GM19239 (cell line): ENCODE measurements at places on chromosomes 13 and 19.

DNA sequence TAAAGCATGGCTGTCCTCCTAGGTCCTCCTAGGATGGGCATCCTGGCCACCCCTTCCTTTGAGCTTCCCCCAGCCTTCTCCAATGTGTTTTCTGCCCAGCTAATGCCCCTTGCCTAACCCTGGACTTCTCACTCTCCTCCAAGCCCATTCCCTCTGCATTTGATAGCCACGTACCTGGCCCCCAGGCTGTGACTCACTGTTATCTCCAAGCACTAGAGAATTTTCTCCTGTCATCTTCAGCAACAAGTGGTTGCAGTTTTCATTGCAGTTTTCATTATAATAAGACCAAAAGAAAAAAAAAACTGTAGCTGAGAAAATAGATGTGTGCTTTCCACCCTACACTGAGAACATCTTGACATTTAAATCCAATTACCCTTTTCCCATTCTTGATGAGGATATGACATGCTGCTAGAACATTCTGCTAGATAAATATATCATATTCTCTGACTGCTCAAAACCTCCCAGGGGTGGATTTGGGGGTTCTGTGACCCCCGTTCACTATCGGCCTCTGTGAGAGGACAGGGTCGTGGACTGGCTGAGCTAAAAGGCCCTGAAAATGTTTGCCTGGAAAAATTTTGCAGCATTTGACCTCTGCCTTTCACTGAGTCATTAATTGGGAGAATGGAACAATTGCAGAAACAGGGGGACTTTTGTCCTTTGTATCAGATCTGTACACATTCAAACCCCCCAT is 58.8 kb upstream of the KCTD15 start:
- no peak for DNase-seq

- no peak for DNase-seq
These were observed 98.7 kb upstream of the RNF113B start for GRCh38 chr13:98275681-98276171.

GRCh38 chr13:76440568-76440967 is 445.6 kb downstream of the KCTD12 start:
- DNase-seq = peak; percentile 1

- DNase-seq = no peak
These were observed 1604.8 kb downstream of the OLFM4 start for GRCh38 chr13:54633456-54633855.

DNA sequence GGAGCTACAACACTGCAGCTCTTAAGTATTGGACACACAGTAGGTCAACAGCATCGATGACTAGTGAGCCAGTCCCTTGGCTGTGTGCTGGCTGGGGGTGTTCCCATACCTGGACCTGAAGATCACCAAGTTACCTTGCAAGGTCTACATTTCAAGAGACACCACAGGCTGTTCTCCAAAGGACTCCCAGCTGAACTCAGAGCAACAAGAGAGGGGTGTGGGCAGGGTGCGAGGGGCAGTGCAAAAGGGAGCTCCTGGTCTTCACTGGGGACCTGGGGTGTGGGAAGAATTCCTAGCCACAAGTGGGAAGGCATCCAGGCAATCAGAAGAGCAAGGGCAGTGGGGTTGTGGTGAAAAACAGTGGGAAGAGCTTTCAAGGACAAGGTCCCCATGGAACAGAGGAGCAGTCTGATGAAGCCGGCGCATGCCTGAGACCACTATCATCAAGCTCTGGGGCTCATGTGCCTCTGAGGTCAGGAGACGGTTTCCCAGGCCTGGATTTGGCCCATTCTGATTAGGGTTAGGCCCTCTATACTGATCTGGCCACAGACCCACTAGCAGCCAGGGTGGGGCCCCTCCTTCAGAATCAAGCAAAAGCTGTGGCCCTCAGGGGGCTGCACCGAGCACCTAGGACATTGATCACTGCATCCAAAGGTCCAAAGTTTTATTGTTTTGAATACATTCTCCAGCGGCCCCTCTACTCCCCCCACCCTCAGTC is 4.7 kb upstream of the GSK3A start:
- no peak for DNase-seq

DNA sequence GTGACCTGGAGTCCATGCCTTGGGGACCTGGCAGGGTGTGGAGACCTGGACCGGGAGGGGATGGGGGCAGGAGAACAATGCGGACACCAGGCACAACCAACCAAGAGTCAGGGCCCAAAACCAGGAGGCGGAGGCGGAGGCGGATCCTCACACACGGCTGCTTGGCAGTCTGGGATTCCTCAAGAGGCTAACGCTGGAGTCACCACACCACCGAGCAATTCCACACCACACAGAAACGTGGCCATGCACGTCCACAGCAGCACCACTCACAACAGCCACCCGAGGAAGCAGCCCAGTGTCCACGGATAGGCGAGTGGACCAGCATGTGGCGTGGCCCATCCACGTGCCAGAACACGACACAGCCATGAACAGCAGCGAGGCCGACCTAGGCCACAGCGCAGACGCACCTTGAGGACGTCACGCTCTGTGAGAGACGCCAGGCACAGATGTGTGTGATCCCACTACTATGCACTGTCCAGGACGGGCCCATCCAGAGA is 17.7 kb downstream of the SBNO2 start:
- no peak for DNase-seq

- DNase-seq = no peak
These were observed 256.9 kb downstream of the TEX29 start for GRCh38 chr13:111577208-111577828.

DNA sequence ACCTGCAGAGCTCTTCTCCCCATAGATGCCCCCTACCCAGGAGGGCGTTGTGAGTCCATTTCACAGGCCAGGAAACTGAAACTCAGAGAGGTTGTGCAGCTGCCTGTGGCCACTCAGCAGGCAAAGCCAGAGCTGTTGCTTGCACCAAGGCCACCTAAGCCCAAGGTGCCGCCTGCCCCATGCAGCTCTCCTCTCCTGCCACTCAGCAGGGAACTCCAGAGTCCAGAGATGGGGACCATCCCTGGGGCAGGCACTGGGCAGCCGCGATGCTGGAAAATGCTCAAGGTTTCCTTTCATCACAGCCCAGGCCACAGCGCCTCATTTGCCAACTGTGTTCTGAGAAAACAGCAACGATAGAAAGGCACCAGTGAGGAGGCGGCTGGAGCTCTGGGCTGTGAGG is 41.0 kb upstream of the PEPD start:
- DNase-seq = no peak

DNA sequence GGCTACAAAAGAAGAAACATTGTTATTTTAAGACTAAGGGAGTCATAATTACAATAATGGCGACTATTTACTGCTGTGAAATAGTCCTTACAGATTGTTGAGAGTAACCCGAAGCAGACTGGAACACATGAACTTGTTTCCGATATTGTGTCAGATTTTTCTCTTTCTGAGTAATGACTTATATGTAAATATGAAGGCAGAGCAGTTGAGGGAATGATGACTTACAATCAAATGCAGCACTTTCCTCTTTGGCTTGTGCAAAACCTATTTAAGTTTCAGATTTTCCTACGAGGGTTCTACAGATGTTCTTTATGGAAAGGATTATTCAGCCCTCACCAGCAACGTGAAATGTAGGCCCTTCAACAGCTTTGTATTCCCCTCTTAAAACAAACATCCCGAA is 198.6 kb downstream of the RGCC start:
- DNase-seq = no peak

DNA sequence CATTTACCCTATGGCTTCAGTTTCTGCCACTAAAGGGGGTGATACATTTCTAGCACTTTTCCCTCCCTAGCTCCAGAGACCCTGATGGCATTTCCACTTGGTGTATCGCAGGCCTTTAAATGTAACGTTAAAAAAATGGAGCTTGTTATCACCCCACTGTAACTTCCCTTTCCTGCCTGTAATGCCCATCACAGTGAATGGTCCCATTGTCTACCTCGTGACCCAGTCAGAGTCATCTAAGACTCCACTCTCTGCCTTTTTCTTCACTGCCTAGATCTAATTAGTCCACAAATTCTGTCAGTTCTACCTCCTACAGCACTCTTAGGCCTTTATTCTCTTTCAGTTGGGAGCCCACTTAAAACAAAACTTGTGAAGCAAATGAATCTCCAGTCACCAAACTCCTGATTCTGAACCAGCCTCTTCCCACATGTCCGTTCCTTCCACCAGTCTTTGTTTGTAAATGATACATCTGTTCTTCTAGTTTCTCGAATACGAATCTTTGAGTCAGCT is 64.8 kb downstream of the NHLRC3 start:
- no peak for DNase-seq

DNA sequence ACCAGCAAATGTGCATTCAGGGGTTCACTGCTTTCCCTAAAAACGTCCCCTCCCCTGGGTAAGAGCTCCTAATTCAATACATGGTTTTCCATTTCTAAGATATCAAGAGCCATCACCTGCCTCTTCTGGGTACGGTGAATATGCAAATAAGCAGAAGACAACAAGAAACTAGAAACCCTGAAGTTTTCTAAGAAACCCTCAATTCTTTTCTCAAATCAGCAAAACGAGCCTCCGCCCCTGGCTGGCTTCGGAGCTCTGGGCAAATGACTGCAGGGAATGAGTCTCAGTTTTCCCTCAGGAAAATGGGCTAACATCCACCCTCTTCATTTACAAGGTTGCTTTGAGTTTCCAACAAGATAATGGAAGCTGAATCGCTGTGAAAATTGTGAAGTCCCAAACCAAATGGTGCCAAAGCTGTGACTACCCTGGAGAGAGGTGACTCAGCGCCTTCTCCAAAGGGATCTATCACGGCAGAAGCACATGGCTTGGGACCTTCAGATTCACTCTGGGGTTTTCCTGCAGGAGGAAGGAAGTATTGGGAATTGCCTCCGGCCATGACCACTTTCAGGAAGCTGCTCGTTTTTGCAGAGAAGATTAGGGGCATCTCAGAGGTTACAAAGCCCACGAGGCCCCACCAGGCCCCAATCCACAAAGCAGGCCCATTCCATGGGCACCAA is 26.6 kb downstream of the KLF2 start:
- no peak for DNase-seq

- DNase-seq = peak; percentile 55
These were observed 492 bp downstream of the TMEM147 start for GRCh38 chr19:35545855-35546381.

DNA sequence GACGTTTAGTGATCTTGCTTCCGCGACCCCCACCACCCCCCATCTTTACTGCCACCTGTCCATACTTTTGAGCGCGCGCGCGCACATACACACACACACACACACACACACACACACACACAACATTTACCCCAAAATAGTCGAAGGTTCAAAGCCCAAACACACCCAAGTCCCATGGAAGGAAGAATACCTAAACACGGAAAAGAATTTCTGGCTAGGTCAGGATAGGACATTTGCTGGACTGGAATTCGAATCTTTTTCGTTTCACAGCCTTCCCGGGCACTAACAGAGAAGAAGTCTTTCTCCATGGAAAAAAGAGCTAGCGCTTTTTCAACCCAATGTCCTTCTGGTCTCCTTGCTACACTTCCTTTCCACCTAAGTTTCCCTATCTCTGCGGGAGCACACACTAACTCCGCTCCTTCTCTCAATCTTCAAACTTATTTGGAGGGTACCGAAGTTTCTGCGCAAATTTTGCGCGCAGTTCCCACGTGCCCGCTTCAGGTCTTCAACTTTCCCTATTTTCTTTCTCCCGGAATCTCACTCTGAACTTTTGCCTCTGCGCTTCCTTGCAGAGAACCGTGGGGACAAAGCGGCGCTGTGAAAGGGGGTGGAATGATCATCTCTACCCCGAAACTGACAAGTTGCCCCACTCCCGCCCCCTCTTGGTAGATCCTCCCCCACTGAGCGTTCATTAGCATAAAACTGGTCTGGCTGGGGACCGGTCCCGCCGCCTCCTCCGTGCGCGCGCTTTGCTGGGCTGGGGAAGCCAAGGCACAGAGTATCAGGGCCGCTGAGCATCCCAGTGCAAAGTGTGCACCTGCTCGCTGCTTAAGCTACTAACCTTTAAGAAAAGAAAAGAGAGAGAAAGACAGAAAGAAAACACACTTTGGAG is 2.7 kb downstream of the DACH1 start:
- no peak for DNase-seq

DNA sequence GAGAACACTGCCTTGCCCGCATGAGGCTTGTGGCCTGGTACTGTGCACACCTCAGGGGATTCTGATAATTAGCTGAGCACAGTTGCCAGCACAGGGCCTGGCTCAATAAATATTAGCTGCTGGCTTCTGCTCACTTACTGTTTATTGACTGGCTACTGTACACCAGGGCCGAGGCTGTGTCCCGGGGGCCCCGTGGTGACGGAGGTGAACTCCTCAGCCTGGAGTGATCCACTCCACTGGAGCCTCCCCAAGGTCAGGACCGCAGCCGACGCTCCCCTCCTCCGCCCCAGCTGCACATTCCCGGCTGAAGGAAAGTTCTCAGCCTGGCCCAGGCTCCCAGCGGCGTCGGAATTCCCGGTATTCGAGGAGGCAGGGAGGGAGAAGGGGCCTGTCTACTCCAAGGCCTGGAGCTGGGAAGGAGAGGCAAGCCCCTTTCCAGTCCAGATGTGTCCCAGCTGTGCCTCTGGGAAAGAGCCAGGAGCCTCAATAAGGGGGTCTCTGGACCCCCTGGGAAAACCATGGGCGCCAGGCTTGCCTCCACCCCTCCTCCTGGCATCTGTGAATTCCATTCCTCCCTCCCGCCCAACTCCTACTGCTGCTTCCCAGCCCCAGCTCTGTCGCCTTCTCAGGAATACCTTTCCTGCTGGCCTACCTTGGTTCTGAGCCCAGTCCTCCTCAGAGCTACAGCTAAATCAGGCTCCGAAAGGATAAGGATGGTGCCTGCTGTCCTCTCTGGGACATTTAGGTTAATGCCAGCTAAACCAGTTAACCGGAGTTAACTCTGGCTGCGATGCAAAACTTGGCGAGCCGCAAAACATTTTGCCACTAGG is 7.3 kb downstream of the RPS16 start:
- no peak for DNase-seq

DNA sequence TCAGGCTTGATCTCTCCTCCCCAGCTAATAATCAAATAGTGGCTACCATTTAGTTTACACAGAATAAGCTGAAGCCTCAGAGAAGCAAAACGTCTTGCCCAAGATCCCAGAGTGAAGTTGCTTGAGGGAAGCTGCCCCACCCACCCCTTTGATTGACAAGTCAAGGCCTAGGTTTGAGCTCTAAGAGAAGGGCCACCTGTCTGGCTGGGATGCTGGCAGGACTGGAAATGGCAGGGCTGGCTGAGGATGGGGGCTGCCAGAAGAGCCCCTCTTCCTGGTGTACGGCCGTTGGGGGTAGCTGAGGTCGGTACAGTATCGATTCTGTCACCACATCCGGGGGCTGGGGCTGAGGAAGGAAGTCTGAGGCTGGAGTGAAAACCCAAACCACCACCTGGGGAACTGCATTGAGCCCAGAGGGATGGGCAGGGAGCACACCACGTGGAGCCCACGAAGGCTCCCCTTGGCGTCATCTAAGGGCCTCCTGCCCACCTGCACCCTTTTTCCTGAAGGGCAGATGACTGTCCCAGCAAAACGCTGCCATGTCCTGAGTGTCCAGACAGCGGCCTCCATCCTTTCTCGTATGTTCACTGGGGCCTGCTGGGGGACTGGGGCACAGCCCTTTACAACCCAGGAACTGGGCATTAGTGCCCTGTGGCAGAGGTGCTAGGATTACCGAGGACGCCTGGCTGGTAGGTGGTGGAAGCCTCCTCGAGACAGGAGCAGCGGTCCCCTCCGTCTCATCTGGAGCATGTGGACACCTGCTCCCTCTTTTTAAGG is 1.4 kb upstream of the PRKD2 start:
- peak; percentile 70 for DNase-seq

DNA sequence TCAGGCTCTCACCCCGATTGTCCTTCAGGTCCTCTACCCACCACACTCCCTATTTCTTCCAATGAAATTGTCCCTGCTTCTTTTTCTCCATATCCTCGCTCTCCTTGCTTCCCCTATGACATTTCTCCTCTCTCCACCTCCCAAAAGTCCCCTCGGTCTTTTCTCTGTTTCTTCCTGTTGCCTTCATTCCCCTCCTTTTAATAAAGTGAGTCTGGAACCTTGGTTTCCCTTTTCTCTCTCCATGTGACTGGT is 676 bp upstream of the ZNF574 start:
- DNase-seq = peak; percentile 40

GRCh38 chr19:42201489-42202289 is 15.8 kb downstream of the DEDD2 start:
- no peak for DNase-seq
